ENCODE measurements at places on chromosomes 11 and 22. TPM values are rescaled to one million over a fixed set of nuclear protein-coding genes. Genes with fewer than 3 reads are reported as not detected.

Gene VWA5A
- 1.6 TPM for total RNA-seq

Gene CSF2RB
- total RNA-seq: 2.0 TPM

Gene GAB4
- not detected for total RNA-seq

- H3K4me1 ChIP-seq: no peaks in the 10 kb centered on the region
- DNase-seq: no peak
- no peaks in the 10 kb centered on the region for H3K36me3 ChIP-seq
- no peak overlapping the region for H3K27ac ChIP-seq
- H3K4me3 ChIP-seq: no peak overlapping the region
- H3K27me3 ChIP-seq: no peaks in the 10 kb centered on the region
Observed at GRCh38 chr11:69372589-69373250, 78.8 kb downstream of the MYEOV start.

- no peaks in the 10 kb centered on the region for H3K36me3 ChIP-seq
- no peak overlapping the region for H3K4me3 ChIP-seq
- no peak for DNase-seq
- H3K4me1 ChIP-seq: peaks cover 11% of the 10 kb centered on the region
- H3K27me3 ChIP-seq: no peaks in the 10 kb centered on the region
Observed at GRCh38 chr11:30447058-30447640, 124.2 kb downstream of the ARL14EP start.

DNA sequence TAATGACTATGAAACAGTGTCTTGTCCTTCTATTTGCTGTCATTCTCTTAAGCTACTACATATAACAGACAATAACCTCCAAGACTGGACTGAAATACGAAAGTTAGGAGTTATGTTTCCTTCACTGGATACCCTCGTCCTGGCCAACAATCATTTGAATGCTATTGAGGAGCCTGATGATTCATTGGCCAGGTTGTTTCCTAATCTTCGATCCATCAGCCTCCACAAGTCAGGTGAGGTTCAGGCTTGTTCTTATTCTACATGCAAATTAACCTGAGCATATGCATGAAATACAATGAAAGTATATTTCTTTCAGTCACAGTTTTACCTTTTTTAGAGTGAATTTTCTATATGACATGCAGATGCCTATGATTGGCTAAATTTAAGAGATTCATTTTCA lies 31.2 kb downstream of the TBCEL start:
- no peaks in the 10 kb centered on the region for H3K27me3 ChIP-seq
- H3K36me3 ChIP-seq: no peaks in the 10 kb centered on the region
- no peak overlapping the region for H3K4me3 ChIP-seq
- no peak for DNase-seq

GRCh38 chr11:103055221-103055890 lies 36.6 kb downstream of the DCUN1D5 start:
- no peak overlapping the region for H3K4me3 ChIP-seq
- H3K36me3 ChIP-seq: peaks cover 15% of the 10 kb centered on the region
- H3K27me3 ChIP-seq: no peaks in the 10 kb centered on the region

GRCh38 chr11:68564261-68564660 lies 103.7 kb downstream of the PPP6R3 start:
- no peak overlapping the region for H3K4me3 ChIP-seq
- H3K27ac ChIP-seq: peak overlapping the region; percentile 76
- peaks cover 19% of the 10 kb centered on the region for H3K4me1 ChIP-seq
- no peak for DNase-seq
- no peaks in the 10 kb centered on the region for H3K27me3 ChIP-seq

GRCh38 chr11:29024386-29024785 lies 916.2 kb downstream of the METTL15 start:
- H3K27ac ChIP-seq: no peak overlapping the region
- no peak for DNase-seq
- H3K4me1 ChIP-seq: no peaks in the 10 kb centered on the region
- no peak overlapping the region for H3K4me3 ChIP-seq
- no peaks in the 10 kb centered on the region for H3K36me3 ChIP-seq
- H3K27me3 ChIP-seq: no peaks in the 10 kb centered on the region
